ENCODE measurements at places on chromosomes 5 and 9. TPM values are rescaled to one million over a fixed set of nuclear protein-coding genes. Genes with fewer than 3 reads are reported as not detected.
A peak's percentile ranks its signal among the peaks of the same experiment; 100 is the strongest.

DNA sequence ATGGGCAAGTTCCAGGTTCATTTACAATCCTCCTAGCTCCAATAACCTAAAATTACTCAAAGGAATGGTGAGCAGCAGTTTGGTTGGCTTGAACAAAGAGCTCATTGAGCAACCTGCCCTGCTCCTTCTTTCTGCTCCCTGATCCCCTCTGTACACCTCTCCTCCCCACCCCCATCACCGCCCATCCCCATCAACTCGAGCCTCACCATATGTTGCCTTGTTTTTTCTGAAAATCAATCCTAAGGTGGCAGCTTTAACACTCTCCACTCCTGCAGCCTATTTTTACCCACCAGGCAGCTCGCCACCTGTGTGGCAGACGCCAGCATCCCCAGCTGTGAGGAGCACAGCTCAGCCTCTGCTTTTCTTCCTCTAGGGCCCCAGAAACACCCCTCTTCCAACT lies 533.4 kb upstream of the BRINP1 start:
- DNase-seq: no peak

DNA sequence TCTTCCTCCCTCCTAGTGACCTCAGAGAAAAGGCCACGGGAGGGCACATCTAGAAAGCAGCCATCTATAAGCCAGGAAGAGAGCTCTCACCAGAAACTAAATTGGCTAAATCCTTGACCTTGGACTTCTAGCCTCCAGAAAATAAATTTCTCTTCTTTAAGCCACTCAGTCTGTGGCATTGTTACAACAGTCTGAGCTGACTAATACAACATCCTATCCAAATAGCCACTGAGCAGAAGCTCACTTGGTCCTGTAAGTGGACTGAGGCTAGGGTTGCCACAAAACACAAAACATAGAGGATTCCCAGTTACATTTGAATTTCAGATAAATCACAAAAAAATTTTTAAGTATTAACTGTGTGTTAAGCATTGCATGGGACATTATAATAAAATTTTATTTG lies 383.4 kb downstream of the MLLT3 start:
- DNase-seq: no peak

GRCh38 chr9:92509050-92509449 lies 26.7 kb downstream of the ECM2 start:
- no peak for DNase-seq

GRCh38 chr9:35673132-35674024 lies at the start of gene CA9:
CA9 (plus strand) TSS chr9:35673928; CDS start chr9:35673960, 32 bp downstream.
- no peak for DNase-seq

GRCh38 chr5:32174011-32174870 lies at the start of gene GOLPH3:
GOLPH3 (minus strand) TSS chr5:32174319; CDS start chr5:32174034, 285 bp downstream.
- DNase-seq: peak; percentile 97

GRCh38 chr9:35728041-35728971 lies 3.7 kb downstream of the TLN1 start:
- peak; percentile 60 for DNase-seq

- peak; percentile 30 for DNase-seq
Observed at GRCh38 chr9:135906291-135907005, 898 bp downstream of the CAMSAP1 start.

- DNase-seq: no peak
Observed at GRCh38 chr5:96843140-96843539, 33.2 kb upstream of the ERAP2 start.

GRCh38 chr9:110255034-110255462 lies 1.3 kb downstream of the TXN start:
- DNase-seq: peak; percentile 21

DNA sequence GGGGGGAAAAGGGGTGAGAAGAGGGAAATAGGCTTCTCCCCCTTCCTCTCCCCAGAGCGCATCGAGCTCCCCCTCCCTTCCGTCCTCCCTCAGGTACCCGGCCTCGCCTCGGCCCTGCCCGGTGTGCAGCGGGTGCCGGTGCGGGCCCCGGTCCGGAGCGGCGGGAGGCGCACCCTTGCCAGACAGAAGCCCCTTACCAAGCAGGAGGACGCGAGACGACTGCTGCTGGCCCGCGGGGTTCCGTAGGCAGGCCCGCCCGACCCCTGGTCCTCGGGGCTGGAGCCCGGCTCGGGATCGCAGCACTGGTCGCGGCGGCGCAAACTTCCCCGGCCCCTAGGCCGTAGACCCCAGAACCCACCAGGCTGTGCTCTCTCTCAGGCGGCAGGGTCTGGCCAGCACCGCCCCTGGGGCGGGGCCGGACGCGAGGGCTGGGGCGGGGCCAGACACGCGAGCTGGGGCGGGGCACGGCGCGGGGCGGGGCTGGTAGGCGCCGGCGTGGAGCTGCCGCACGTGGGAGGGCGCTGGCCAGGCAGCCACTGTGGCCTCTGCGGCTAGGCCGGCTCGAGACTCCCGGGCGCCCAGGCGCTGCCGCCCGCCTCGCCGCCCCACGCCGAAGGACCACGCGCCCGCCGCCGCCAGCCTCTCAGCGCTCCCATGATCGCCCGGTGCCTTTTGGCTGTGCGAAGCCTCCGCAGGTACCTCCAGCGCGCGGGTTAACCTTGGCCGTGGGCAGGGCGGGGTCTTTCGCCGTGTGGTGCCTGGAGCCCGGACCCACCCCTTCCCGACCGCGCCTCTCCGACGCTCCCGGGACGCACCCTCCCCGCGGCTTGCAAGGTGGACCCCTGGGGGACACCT lies at the start of the genes NLN and SGTB:
NLN (plus strand) TSS at position 486 of the 855 bp plus-strand sequence; CDS start at position 655, 169 bp downstream.
SGTB (minus strand) TSS at position 390 of the 855 bp plus-strand sequence. CDS start 1,302 bp downstream, outside the sequence.
- peak; percentile 90 for DNase-seq

- DNase-seq: no peak
Observed at GRCh38 chr5:106940301-106940846, 730.4 kb downstream of the EFNA5 start.

Gene APBA1
- total RNA-seq: 0.23 TPM

Gene MFAP3
- 14.1 TPM for total RNA-seq

Gene EGFLAM
- total RNA-seq: not detected

Gene HSPB3
- not detected for total RNA-seq

Measured in activated naive CD8-positive, alpha-beta T cell treated with anti-CD3 and anti-CD28 coated beads for 36 hours (primary cell).